ENCODE measurements at places on chromosomes 11 and 22. TPM values are rescaled to one million over a fixed set of nuclear protein-coding genes. Genes with fewer than 3 reads are reported as not detected.

- H3K4me1 ChIP-seq, result peaks cover 5% of the 10 kb centered on the region
- H3K36me3 ChIP-seq, result no peaks in the 10 kb centered on the region
- no peaks in the 10 kb centered on the region for H3K27me3 ChIP-seq
- DNase-seq, result no peak
- no peak overlapping the region for H3K27ac ChIP-seq
These were observed 256.3 kb downstream of the CADM1 start for GRCh38 chr11:115247953-115248352.

- H3K27ac ChIP-seq, result peak overlapping the region; percentile 81
- DNase-seq, result peak; percentile 57
- no peaks in the 10 kb centered on the region for H3K27me3 ChIP-seq
- no peaks in the 10 kb centered on the region for H3K4me1 ChIP-seq
- H3K36me3 ChIP-seq, result peaks cover 4% of the 10 kb centered on the region
These were observed 1.8 kb downstream of the CDC42EP2 start for GRCh38 chr11:65316227-65317024.

Gene LRRC56
- total RNA-seq, result 7.7 TPM

Gene TRPC6
- total RNA-seq, result 1.4 TPM
